ENCODE measurements at places on chromosomes 6 and 20.

DNA sequence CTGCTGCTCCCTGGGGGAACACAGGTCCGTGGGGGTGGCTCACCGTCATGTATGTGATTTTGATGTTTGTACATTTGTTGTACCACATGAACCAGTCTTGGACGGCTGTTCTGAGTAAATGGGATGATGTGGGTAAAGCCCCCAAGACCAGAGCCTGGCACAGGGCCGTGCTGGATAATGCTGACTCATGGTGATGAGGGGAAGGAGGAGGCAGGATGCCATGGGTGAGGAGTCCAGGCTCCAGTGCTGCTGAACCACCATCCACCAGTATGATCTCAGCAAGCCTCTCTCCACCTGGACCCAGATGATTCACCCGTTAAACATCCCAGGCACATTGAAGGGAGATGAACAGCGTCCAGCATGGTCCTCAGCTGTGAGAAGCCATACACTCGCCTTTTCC, 9.6 kb upstream of the APCDD1L start:
- DNase-seq = no peak

DNA sequence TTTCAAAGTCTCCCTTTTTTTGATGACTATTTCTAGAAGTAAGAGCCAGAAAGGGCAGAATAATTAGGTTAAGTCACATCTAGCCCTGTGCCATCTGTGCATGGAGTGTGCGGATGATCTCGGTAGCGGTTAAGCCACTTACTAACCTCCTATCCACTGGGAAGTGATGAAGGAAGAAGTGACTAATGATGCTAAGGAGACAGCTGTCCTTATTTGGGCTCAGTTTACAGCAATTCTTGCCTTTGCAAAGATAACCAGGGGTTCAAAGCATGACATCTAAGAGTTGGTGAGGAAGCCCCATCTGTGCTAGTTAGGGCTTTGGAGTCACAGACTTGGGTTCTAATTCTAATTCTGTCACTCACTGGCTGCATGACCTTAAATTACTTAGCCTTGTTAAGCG, 62.4 kb upstream of the RREB1 start:
- DNase-seq = no peak

GRCh38 chr6:2375443-2375842, 130.0 kb upstream of the GMDS start:
- no peak for DNase-seq

GRCh38 chr6:129787816-129788215, 73.3 kb downstream of the TMEM244 start:
- DNase-seq = no peak

- no peak for DNase-seq
Measured at GRCh38 chr6:96234444-96234843, 218.7 kb downstream of the FUT9 start.

DNA sequence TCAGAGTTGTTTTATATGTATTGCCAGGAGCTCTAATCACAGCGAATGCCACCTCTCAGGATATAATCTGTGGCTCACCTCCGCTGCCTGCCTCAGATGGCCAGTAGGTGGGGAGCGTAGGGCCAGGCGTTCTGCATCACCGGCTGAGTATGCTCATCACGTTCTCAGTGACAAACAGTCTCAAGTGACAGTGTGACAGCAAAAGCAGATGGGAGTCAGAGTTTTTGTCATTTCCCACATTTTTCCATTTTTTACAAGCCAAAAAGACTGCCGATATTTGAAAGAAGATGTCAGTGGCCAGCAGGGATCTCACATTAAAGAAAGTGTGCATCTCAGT, 208.7 kb downstream of the ALDH8A1 start:
- no peak for DNase-seq

GRCh38 chr6:139270249-139270648, 21.5 kb downstream of the TXLNB start:
- DNase-seq = no peak

DNA sequence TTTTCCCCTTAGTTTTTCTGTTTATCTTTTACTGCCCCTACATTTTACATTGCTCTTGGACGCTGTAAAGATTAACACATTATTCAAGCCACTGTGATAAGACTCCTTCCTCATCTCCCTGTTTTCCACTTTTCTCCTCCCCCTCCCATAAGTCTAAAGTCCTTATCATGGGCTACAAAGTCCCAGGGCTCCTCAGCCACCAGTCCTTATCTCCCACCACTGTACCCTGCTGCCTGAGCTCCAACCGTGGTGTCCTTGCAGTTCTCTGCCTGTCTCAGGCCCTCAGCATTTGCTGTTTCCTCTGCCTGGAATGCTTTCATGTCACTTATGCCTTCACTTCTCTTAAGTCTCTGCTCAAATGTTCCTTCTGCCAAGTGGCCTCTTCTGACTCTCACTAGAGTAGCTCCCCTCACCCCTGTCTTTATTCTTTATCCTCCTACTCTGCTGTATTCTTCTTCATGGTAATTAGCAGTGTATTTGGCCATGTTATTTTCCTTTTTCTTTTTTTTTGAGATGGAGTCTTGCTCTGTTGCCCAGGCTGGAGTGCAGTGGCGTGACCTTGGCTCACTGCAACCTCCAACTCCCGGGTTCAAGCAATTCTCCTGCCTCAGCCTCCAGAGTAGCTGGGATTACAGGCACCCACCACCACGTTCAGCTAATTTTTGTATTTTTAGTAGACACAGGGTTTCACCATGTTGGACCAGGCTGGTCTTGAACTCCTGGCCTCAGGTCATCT, 10.8 kb upstream of the LATS1 start:
- no peak for DNase-seq

- peak; percentile 41 for DNase-seq
Measured at GRCh38 chr6:90610751-90611542, 24.1 kb upstream of the MAP3K7 start.

- no peak for DNase-seq
Measured at GRCh38 chr6:101458336-101458735, 64.8 kb downstream of the GRIK2 start.

- no peak for DNase-seq
Measured at GRCh38 chr6:134466771-134467525, 149.0 kb upstream of the SGK1 start.

DNA sequence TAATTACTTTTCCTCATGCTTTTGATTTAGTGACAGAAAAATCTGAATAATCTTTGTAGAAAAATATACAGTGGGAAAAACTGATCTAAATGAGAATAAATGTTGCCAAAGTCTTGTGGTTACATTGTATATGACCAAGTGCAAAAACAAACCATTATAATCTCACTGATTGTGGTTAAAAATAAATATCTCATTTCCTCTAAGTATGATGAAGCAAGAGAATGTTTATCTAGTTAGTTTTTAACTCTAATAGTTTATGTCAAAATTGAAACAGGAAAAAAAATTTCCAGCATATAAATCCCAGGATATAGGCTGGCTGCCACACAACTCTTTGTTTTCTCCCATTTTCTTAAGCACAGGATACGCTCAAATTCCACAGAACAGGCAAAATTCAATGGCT, 392.7 kb upstream of the ID4 start:
- DNase-seq = no peak

DNA sequence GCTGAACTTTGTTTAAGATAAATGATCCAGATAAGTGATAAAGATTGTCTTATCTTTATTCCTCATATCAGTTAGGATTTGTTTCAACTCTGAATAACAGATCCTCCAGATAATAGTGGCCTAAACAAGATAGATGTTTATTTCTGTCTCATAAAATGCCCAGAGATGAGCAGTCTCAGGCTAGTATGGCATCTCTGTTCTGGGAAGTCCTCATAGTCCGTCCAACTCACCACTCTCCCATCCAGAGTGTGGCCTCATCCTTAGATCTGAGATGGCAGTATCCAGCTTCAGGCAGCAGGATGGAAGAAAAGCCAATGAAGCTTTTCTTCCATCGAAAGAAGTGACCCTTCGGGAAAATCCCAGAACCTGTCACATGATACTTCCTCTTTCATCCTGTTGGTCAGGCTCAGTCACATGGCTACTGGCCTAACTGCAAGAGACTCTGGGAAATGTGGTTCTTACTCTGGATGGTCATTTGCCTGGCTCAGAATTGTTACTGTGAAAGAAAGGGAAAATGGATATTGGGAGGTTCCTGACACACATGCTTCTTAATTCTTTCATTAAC, 29.4 kb upstream of the TAGAP start:
- DNase-seq = no peak

DNA sequence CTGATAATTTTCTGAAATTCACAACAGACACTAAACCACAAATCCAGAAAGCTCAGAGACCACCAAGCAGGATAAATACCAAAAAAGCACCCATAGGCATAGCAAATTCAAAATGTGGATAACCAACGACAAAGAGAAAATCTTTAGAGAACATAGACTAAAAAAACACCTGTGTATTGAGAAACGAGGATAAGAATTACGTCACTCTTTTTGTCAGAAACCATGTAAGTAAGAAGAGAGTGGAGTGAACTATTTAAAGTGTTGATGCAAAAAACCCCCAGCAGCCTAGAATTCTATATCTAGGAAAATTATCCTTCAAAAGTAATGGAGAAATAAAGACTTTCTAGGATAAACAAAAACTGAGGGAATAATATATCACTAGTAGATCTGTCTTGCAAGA, 126.9 kb upstream of the SCGN start:
- DNase-seq = no peak

DNA sequence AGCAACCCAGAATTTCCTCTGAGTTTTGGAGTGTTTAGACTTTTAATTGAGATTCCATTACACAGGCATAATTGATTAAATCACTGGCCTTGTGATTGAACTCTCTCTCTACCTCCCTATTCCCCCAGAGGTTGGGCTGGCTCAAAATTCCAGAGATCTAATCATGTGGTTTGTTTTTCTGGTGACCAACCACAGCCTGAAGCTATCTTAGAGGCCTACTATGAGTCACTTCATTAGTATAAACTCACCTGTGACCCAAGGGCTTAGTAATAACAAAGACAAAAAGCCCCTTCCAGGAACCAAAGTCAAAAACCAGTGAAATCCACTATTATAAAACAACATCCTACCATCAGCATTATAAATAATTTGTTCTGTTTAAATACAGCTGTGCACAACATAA, 992.5 kb upstream of the CITED2 start:
- no peak for DNase-seq

GRCh38 chr6:136921936-136922684, at the start of gene SLC35D3:
SLC35D3 (plus strand) TSS chr6:136922301; CDS start chr6:136922429, 128 bp downstream.
- DNase-seq = peak; percentile 32

GRCh38 chr6:24430086-24430485, 27.4 kb downstream of the MRS2 start:
- no peak for DNase-seq

DNA sequence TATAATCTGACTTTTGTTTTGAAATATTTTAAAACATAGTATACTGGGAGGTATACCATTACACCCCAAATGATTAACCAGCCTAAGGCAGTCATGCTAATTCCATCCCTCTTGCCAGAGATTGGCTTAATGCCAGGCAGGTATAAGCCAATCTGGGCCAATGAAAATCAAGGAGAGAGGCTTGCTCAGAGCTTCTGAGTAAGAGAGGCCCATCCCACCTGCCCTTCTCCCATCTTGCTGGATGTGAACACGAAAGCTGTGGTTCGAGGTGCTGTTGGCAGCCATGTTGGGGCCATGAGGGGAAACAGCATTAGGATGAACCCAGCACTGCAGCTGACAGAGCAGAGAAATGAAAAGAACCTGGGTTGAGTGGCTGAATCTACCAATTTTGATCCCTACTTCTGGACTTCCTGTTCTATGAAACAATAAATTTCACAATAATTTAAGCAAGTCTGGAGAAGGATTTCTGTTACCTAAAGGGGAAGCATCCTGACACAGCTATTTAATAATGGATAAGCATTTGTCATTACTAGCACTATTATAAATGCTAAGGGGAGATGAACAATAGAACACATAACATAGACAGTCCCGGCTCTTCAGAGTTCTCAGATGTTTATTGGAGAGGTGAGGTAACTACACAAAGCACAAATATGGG, 152.3 kb downstream of the CDC5L start:
- DNase-seq = no peak

- no peak for DNase-seq
Measured at GRCh38 chr20:17909869-17910321, 58.7 kb downstream of the SNX5 start.

GRCh38 chr6:116244284-116244683, 9.6 kb downstream of the TSPYL4 start:
- DNase-seq = no peak

DNA sequence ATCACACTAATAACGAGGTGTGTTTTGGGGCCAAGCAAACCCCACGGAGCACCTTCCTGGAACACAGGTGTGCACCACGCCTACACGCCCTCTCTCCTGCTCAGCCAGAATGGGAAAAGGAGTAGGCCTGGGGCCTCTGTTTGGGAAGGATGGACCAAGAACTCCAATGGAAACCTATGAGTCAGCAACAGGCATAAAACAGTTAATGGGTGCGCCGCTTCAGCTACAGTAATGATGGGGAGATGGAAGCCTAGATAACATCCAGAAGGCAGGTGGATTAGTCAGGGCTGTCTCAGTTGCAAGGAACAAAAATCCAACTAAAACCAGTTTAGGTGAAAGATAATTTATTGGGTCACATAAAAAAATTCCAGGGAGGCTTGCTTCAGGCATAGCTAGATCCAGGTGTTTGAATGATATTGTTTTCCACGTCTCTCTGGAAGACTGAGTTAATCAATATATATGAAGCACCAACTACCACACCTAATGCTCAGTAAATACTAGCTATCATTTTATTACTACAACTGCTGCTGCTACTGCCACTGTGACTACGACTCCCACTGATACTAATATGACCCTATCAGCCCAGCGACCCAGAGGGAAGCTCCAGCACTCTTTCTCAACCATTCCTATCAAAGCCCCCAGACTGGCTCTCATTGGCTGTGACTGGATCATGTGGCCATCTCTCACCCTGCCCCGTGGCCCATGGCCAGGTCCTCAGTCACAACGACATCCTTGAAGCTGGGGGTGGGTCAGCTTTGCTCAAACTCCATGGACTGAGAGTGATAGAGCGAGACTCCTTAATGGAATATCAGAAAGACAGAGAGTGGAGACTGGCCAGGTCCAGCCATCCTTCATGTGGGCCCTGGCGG, 155.2 kb upstream of the PTPN1 start:
- DNase-seq = no peak

GRCh38 chr20:11001764-11002540, 328.2 kb upstream of the JAG1 start:
- no peak for DNase-seq

- DNase-seq = no peak
Measured at GRCh38 chr6:68689910-68690309, 54.8 kb downstream of the ADGRB3 start.

- no peak for DNase-seq
Measured at GRCh38 chr6:145660676-145661075, 74.6 kb downstream of the EPM2A start.

- DNase-seq = no peak
Measured at GRCh38 chr6:41704028-41704427, 31.4 kb downstream of the TFEB start.

- no peak for DNase-seq
Measured at GRCh38 chr20:11807054-11808048, 110.3 kb upstream of the BTBD3 start.

DNA sequence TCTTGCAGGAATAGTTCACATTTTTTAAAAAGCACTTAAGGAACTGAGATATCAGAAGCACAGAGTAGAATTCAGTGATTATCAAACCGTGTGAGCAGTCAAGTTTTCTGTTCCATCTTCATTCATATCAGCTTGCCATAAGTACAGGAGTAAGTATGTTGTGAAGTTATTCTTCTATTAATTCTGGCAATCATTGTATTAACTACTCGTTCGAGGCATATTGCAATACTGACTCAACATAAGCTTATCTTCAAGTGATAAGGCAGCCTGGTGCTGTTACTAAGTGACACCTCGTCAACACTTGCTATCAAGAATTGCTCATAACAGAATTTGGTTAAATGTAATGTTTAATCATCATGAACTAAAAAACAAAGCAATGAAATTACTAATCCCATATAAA, 75.7 kb upstream of the SNX9 start:
- no peak for DNase-seq

GRCh38 chr20:21092806-21093205, 13.4 kb downstream of the LINC00237 start:
- DNase-seq = no peak

Measured in activated CD4-positive, CD25-positive, alpha-beta regulatory T cell treated with anti-CD3 and anti-CD28 coated beads, Interleukin-2, amount 50 U/mL, for 72 hours (primary cell).